Body of pancreas (tissue), 4 donors: ENCODE measurements at places on chromosomes 2 and 18.
A peak's percentile ranks its signal among the peaks of the same experiment; 100 is the strongest.

DNA sequence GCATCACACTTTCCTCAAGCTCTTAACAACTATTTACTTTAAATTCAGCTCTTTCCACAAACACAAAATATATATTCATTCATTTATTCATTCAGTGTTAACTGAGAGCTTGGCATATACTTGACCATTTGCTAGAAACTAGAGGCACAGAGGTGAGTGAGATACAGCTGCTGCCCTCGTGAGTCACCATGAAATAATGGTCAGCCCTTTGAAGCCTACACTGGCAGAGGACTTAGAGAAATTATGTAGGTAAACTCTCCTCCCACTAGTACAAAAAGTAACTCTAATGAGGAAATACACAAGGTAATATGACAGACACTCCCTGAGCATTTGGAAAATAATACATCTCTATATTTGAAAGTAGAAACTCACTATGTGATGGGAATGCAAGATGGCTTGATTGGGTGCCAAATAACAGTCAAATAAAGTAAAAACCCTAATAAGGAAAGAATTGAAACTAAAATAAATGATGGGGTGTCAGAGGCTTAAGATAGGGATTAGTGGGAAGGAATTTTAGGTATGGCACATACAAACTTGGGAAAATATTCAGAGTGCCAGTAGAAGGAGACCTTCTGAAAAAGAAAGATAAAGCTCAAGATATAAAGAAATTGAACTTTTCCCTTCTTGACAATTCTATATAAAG lies 61.1 kb downstream of the ANTXR1 start:
- DNase-seq: no peak
- H3K27me3 ChIP-seq: no peaks in the 10 kb centered on the region
- H3K27ac ChIP-seq: no peak overlapping the region
- no peak overlapping the region for H3K4me3 ChIP-seq

- H3K27me3 ChIP-seq: no peaks in the 10 kb centered on the region
- no peak for DNase-seq
- H3K4me3 ChIP-seq: no peak overlapping the region
- no peaks in the 10 kb centered on the region for H3K36me3 ChIP-seq
Observed at GRCh38 chr2:169038338-169038757, 7.2 kb upstream of the ABCB11 start.

GRCh38 chr2:36389091-36389564 lies 33.5 kb downstream of the CRIM1 start:
- no peaks in the 10 kb centered on the region for H3K27me3 ChIP-seq
- H3K36me3 ChIP-seq: no peaks in the 10 kb centered on the region
- peaks cover 7% of the 10 kb centered on the region for H3K4me1 ChIP-seq
- H3K4me3 ChIP-seq: no peak overlapping the region
- H3K27ac ChIP-seq: peak overlapping the region; percentile 71

GRCh38 chr2:221572219-221572820 lies at the start of gene EPHA4:
EPHA4 (minus strand) TSS chr2:221572304; CDS start chr2:221572248, 56 bp downstream.
- peak within 1 kb of the TSS; percentile 70 for H3K4me3 ChIP-seq
- peaks cover 31% of the 10 kb centered on the region for H3K4me1 ChIP-seq
- H3K27me3 ChIP-seq: no peaks in the 10 kb centered on the region
- DNase-seq: peak; percentile 89
- no peaks in the 10 kb centered on the region for H3K36me3 ChIP-seq

GRCh38 chr2:123670286-123670685 lies 354.8 kb upstream of the CNTNAP5 start:
- no peak overlapping the region for H3K4me3 ChIP-seq
- no peak for DNase-seq
- H3K4me1 ChIP-seq: no peaks in the 10 kb centered on the region
- H3K36me3 ChIP-seq: no peaks in the 10 kb centered on the region
- H3K27me3 ChIP-seq: no peaks in the 10 kb centered on the region

GRCh38 chr2:153917570-153917969 lies 45.8 kb downstream of the GALNT13 start:
- no peaks in the 10 kb centered on the region for H3K36me3 ChIP-seq
- H3K4me3 ChIP-seq: no peak overlapping the region
- no peaks in the 10 kb centered on the region for H3K4me1 ChIP-seq

DNA sequence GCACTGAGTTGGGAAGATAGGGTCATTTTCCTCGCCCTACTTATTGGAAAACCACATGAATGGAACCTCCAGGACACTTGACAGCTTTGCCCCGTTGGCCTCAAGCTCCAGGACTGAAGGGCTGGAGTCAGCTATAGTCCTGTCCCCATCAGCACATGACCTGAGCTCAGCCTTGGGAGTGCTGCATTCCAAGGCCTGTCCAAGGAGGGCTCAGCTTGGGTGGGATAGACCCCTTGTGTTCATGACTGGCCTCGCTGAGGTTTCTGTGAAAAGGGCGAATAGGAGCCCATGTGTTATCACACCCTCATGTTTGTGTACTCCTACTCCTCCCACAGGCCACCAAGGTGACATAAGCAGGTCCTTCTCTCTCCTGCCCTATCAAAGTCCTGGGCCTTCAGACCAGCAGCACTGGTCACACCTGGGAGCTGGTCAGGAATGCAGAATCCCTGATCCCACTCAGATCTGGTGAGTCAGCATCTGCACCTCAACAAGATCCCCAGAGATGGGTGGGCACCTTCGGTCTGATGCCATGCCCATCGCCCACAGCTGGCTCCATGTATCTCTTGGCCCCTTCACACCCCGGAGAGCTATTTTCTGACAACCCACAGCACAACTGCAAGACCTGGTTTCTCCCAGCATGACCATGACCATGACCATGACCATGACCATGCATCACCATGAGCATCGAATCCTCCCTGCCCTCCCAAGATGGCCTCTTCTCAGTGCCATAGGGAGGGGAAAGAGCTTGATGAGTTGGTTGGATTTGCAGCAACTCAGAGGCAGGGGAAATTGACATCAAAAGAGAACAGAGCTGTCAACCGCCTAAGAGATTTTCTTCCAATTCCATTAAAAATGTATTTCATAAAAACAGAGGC lies 83.0 kb upstream of the RAB6C start:
- peaks cover 6% of the 10 kb centered on the region for H3K4me1 ChIP-seq
- no peak for DNase-seq

DNA sequence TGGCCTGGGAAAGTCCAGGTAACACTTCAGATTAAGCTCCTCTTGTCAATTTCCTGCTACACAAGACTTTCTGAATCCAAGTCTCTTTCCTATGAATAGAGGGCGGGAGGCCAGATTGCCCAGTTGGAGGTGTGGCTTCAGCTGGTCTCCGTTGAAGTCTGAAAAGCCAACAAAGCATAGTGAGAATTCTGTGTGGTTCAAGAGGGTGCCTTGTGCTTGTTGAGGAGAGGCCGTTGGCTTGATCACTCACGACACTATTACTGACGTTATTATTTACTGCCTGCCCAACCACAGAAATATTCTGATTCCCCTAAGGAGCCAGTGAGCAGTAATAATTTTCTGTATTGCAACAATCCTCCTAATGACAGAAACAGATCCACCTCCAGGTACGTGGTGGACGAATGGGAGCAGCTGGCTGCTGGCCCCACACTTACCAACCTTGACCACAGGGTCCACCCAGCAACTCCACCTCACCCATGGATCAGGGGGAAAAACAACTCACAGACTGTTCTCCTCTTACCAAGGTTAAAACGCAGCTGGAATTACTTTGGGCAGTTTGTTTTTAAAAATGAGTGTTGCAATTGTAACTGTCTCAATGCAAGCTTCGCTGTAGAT lies 21.9 kb downstream of the NRP2 start:
- no peaks in the 10 kb centered on the region for H3K27me3 ChIP-seq
- no peaks in the 10 kb centered on the region for H3K36me3 ChIP-seq
- H3K27ac ChIP-seq: no peak overlapping the region
- no peak for DNase-seq
- no peak overlapping the region for H3K4me3 ChIP-seq

GRCh38 chr2:85012855-85013254 lies 41.9 kb downstream of the KCMF1 start:
- no peaks in the 10 kb centered on the region for H3K36me3 ChIP-seq
- H3K4me3 ChIP-seq: no peak overlapping the region
- DNase-seq: no peak
- peaks cover 48% of the 10 kb centered on the region for H3K4me1 ChIP-seq
